Left renal pelvis (tissue), 4 donors: ENCODE measurements at places on chromosomes 13 and 19. TPM values are rescaled to one million over a fixed set of nuclear protein-coding genes. Genes with fewer than 3 reads are reported as not detected.
A peak's percentile ranks its signal among the peaks of the same experiment; 100 is the strongest.

The MCEMP1 gene
- 0.31 TPM for polyA plus RNA-seq

The CAMSAP3 gene
- 11.9 TPM for polyA plus RNA-seq

- no peak for DNase-seq
Observed at GRCh38 chr13:23081220-23081619, 99.6 kb upstream of the SGCG start.

DNA sequence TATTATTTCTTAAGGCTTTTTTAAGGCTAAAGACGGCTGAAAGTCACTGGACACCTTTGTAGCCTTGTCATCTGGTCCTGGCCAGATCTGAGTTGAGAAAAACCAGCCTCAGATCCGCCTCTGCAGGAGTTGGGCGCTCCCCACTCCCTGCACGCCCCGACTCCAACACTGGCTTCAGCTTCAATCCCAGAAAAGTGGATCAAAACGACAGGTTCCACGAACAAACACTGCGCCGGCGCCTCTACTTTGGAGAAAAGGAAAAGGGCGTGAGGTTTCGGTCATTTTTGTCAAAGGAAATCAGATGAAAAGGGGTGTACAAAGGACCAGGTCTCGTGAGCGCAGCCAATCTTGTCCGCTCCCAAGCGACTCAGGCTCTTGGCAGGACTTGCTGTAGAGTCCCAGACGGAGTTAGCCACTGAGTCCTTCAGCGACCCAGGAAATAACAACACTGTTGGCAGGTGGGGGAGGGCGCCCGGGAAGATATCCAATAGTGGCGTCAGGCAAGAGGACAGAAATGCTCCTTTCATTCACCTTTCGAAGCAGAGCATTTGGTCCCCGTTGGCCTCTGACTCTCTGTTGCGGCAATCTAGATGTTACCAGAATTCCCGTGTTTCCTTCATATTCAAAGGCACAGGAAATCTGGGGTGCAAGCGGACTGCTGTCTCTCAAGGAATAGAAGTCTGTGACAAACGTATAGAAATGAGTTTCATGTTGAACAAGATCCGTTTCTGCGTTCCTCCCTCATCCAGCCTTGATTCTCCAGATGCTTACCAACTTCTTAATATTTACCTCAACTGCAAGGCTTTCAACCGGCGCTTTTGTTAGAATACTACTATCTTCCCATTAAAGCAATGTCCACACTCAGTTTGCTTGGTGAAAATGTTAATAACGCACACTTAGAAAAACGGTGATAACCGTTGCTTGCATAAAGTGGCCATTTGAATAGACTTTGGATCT lies 1.8 kb upstream of the CCNA1 start:
- DNase-seq, result no peak

DNA sequence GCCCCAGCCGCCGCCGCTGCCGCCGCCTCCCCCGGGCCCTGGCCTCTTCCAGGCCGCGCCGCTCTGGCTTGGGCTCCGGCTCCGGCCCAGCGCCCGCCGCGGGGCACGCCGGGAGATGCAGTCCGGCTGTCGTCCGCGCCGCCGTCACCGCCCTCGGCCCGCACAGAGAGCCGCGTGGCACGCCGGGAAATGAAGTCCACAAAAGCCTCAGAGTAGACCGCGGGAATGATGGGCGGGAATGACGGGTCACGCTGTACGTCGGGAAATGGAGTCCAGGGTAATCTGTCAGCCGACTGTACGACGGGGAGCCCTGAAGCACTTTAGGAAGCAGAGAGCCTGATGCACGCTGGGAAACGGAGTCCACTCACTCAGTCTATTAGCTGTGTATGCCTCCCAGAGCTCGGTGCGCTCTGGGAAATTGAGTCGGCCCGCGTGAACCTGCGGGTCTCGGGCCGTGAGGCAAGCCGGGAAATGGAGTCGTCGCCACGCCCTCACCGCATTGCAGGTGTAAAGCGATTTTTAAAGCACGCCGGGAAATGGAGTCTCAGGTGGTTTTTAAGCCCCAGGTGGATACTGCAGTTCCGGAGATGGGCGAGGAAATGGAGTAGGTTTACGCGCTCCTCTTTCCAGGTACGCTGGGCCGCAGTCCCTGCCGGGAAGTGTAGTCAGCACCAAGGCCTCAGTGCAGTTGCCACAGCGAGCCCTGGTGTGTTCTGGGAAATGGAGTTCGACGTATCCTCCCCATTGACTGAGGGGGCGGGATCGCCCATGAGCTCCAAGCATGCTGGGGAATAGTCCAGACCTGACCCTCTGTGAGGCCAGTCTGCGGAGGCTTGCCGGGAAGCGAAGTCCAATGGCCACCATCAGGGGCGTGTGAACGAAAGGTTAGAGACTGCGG lies at the start of gene GSK3A:
Gene GSK3A, minus strand, starts transcription at position 91 of the 898 bp plus-strand sequence. CDS start 137 bp downstream, outside the sequence.
- DNase-seq, result peak; percentile 98

DNA sequence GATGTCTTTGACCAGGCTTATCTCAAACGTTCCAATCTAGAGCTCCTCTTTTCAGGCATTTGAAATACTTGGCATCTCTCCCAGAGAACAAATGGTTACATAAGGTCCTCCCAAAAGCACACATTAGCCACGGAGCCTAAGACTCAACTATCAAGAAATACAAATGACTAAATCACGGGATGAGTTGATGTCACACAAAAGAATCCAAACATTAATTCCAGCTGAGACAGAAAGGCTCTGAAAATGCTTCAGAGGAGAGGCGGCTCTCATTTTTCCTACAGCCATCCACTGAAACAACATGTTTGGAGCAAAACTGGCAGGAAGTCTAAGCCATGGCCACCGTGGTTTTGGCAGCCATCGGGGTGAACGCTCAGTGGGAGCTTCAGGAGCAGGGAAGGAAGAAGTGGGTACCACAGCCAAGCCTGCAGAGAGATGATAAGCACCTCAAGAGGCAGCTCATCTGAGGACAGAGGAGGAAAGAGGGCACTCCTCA lies 122.5 kb downstream of the STK24 start:
- DNase-seq, result no peak

- peak; percentile 82 for DNase-seq
Observed at GRCh38 chr19:52527134-52527955, at the start of gene ZNF808. TSS of gene ZNF808 (plus strand) at chr19:52527668. CDS start at chr19:52543285, 15,617 bp downstream.

DNA sequence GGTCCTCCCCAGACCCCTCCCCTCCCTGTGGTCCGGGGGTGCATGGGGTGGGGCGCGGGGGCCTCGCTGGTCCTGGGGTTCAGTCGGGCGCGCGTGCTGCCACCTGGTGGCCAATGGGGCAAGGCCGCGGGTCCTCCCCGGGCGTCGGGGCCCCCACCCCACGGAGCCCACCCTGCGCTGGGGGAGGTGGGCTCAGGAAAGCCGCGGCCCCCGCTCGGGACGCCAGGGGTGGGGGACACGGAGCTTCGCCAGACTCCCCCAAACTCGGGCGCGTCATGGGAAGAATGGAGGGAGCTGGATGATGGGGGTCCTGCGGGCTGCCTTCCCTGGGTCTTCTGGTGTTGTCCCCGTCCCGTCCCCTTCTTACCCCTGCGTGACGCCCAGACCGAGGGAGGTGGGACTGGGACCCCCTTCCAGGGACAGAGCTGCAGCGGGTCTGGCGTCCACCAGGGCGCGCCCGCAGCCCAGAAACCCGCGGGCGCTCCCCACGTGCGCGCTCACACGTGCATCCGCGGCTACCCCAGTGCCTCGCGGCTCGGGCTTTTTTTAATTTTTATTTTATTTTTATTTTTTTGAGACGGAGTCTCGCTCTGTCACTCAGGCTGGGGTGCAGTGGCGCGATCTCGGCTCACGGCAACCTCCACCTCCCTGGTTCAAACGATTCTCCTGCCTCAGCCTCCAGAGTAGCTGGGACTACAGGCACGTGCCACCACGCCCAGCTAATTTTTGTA lies 19.8 kb upstream of the TCF3 start:
- no peak for DNase-seq

GRCh38 chr19:18433015-18433691 lies 4.8 kb downstream of the ISYNA1 start:
- DNase-seq, result no peak
